ENCODE measurements at places on chromosomes 6 and 20.

DNA sequence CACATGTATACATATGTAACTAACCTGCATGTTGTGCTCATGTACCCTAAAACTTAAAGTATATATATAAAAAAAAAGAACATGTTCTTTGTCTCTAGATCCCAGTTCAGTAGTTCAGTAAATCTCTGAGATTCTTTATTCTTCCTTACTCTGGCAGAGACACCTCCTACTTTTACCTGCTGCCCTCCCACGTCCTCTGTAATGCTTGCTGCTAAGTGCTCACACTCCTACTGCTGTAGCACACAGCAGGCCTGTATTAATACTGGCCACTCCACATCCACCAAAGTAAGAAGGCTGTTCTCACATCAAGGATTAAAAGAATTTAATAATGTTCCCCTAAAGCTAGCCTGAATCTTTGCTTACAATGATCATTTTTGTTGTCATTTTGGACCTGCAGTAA, 648.4 kb upstream of the EYS start:
- no peak for DNase-seq

DNA sequence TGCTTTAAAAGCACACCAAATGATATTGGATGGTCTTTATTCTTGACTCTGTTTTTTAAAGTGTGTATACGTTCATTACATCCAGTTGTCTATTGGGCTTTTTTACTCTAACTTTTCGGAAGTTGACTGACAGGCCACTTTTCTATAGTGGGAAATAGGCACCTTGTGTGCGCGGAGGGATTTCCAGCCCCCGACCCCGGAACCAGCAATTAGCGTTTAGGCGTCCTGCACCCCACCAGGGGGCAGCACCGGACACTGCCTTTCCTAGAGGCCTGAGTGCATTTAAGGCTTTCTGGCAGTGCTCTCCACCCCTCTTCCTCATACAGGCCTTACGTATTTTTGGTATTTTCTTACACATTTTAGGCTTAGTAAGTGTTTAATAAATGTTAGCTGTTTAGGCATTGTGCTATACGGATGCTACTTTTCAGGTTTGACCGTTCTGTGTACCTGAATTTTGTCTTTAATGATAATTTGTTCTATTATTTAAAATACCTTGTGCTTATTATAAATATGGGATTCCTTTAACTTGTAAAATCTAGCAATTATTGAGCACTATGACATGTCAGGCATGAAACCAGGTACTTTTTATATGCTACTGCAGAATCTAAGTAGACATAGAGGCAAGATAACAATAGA, 231.8 kb downstream of the BCKDHB start:
- peak; percentile 65 for DNase-seq

DNA sequence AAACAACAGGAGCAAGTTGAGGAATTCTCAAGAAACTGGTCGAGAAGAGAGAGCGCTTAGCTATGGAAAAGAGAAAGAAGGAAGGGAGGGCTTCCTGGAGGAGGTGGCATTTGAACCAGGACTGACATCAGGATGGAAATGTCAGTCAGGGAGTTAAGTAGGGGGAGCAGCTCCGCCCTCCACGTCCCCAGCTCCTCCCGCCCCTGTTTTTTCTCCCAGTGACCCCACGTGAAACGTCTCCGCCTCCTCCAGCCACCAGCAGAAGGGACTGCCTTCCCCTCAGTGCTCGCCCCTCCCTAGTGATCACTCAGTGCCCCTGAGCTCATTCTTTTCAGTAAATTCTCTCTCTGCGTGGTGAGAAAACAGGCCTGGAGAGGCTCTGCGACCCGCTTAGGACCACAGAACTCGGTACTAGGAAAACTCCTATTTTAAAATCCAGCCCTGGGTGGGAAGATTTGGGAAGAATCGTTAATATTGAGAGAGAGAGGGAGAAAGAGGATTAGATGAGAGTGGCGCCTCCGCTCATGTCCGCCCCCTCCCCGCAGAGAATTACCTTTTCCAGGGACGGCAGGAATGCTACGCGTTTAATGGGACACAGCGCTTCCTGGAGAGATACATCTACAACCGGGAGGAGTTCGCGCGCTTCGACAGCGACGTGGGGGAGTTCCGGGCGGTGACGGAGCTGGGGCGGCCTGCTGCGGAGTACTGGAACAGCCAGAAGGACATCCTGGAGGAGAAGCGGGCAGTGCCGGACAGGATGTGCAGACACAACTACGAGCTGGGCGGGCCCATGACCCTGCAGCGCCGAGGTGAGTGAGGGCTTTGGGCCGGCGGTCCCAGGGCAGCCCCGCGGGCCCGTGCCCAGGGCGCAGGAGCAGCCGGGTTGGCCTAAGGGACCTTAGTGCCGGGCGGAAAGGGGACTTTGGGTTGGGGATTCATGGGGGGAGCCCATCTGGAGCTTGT, 4.6 kb downstream of the HLA-DPB1 start:
- DNase-seq = no peak

- DNase-seq = no peak
Observed at GRCh38 chr20:36285746-36286447, 20.2 kb upstream of the DLGAP4 start.

DNA sequence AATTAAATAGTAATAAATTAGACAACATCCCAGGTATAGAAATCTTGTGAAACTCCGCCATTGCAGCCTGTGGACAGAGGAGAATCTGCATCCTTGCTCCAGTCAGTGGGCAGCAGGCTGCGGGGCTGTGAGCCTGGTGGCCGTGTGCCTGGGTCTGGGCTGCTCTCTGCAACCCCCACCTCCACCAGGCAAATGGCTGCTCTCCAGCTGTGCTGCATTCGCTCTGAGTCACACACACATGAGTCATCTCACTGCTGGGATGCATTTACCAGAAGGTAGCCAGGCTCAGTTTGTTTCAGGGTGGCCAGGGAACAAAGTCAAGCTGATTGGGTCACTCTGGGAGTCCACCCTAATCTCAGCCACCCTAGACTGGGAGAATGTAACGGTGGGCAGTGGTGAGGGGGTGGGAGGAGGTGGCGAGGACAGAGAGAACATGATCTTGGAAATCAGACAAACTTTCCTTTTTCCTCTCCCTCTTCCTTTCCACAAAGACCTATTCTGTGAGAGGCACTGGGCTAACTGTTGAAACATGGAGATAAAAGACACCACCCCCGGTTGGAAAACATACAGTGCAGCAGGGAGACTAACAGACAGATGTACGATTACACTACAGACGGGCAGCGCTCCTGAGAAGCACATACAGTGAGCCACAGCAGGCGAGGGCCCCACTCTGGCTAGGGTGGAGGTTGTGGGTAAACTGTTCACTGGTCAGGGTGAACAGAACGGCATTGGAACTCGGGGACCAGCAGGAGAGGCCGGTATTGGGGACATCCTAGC, 59.2 kb downstream of the TRAM2 start:
- no peak for DNase-seq

DNA sequence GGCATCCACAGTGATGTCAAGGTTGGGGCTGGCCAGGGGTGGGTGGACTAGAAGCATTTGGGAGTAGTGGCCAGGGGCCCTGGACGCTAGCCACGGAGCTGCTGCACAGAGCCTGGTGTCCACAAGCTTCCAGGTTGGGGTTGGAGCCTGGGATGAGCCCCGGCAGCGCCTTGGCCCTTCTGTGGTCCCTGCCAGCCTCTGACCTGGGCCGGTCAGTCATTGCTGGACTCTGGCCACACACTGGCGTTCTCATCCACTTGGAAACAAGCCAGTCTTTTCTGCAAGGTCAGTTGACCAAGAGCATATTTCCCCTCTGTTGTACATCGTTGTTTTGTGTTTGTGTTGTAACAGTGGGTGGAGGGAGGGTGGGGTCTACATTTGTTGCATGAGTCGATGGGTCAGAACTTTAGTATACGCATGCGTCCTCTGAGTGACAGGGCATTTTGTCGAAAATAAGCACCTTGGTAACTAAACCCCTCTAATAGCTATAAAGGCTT, 8.4 kb downstream of the PSMA7 start:
- no peak for DNase-seq

- no peak for DNase-seq
Observed at GRCh38 chr20:45305262-45305661, 1.4 kb upstream of the RBPJL start.

GRCh38 chr6:167826230-167826895, 348 bp upstream of the AFDN start:
- peak; percentile 58 for DNase-seq

DNA sequence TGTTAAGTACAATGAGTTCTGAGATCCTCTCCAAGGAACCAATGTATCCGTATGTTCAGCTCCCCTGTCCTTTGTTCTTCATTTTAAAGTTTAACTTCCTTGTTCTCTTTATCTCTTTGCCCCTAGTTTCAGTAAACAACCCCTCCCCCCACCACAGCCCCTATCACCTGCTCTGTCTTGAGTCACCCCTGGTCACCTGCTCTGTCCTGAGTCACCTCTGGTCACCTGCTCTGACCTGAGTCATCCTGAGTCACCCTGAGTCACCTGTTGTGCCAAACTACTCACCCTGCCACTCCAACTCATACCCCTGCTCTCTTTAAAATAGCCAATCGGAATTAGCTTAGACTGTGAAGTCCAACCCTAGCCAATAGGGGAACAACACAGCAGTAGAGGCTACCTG, 288.7 kb upstream of the CDYL start:
- DNase-seq = no peak

DNA sequence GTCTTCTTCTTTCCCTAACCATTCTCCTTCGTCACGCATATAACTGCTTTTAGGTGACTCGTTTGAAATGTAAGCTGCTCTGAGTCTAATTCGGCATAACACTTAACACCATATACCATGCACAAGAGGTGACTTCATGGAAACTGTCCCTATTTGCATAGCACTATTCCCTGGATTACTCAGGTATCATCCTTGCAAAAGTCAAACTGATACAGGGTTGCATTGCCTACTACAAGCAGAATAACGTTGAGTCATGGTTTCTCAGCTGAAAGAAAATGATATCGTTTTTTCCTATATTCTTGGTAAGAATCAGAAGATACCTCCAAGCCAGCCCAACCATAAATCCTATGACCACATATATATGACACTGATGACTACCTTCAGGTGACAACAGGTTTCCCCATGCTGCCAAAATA, 227.5 kb downstream of the ATXN1 start:
- no peak for DNase-seq

- no peak for DNase-seq
Observed at GRCh38 chr6:139330306-139330705, 38.5 kb upstream of the TXLNB start.

GRCh38 chr20:47421076-47421475, 64.6 kb upstream of the ZMYND8 start:
- no peak for DNase-seq

DNA sequence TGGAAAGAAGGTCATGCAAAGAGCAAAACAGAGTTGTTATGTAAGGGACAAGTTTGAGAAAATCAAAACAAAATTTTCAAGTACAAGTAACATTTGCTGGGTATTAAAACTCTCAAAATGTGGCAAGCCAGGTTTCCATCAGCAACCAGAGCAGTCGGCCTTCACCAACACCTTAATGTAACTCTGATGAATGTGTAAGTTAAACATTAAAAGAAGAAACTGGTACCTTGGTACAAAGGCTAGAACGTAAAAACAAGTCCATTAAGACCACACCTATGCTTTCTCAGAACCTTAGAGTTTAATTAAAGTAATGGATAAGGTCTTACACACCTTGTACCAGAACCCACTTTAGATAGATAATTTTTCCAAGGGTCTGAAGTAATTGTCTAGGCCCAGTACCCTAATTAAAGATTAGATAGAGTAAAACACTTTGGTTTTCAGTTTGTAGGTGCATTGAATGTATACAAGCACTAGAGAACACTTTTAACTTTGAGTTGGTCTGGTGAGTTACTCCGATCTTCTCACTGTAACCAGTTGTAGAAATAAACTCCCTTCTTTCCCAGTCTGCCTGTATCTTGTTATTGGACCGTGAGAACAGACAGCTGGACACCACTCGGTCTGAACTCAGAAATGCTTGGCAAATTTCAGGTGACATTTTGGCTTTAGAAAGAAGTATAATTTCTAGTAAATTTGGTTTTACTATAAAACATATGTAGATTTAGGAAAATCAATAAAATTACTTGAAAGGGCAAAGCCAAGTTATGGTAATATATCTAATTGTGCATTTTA, 319.4 kb downstream of the HTR1B start:
- DNase-seq = no peak

DNA sequence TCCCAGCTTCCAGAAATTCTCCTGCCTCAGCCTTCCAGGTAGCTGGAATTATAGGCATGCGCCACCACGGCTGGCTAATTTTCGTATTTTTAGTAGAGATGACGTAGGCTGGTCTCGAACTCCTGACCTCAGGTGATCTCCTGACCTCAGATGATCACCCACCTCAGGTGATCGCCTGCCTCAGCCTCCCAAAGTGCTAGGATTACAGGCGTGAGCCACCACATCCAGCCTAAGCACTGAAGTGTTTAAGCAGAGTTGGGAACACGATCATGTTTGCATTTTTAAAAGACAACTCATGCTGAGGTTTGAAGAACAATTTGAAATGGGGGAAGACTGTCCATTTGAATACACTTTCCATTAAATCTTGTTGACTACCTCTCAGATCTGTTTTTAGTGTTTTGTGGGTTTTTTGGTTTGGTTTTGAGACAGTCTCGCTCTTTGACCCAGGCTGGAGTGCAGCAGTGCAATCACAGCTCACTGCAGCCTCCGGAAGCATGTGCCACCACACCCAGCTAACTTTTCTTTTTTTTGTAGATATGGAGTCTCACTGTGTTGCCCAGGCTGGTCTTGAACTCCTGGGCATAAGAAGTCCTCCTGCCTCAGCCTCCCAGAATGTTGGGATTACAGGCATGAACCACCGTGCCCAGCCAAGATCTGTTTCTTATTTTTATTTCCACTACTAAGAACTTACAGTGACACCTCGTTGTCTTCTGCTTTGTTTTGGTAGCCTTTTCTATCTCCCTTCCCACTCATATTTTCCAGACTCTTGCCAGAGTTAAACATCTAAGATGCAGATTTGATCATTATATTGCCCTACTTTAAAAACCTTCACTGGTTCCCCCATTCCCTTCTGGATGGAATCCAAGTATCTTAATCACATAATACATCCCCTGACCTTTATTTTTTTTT, 5.5 kb downstream of the CASP8AP2 start:
- peak; percentile 27 for DNase-seq

GRCh38 chr6:93196406-93196970, 222.9 kb downstream of the EPHA7 start:
- no peak for DNase-seq

GRCh38 chr6:87705070-87705691, 3.1 kb upstream of the AKIRIN2 start:
- DNase-seq = no peak

DNA sequence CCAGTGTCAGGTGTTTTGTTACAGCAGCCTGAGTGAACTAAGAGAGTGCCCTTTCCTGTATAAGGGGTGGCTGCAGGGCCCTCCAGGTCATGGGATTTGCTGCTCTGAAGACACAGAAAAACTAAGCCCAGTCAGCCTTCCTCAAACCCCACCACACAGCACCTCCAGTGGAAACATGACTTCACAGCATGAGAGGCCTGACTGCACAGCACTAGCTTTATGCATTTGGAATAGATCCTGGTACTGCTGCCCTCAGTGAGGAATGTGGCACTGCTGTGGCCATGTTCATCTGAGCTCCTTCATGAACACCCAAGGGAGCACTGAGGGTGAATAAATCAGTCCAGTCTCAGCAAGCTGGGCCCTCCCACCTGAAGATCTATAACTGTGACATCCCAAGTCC, 296.1 kb upstream of the FOXQ1 start:
- DNase-seq = no peak

- no peak for DNase-seq
Observed at GRCh38 chr6:88910922-88911778, 52.3 kb downstream of the RNGTT start.
